ENCODE measurements at places on chromosomes 7 and 10. TPM values are rescaled to one million over a fixed set of nuclear protein-coding genes. Genes with fewer than 3 reads are reported as not detected.
A peak's percentile ranks its signal among the peaks of the same experiment; 100 is the strongest.

Gene NODAL
- total RNA-seq = not detected

DNA sequence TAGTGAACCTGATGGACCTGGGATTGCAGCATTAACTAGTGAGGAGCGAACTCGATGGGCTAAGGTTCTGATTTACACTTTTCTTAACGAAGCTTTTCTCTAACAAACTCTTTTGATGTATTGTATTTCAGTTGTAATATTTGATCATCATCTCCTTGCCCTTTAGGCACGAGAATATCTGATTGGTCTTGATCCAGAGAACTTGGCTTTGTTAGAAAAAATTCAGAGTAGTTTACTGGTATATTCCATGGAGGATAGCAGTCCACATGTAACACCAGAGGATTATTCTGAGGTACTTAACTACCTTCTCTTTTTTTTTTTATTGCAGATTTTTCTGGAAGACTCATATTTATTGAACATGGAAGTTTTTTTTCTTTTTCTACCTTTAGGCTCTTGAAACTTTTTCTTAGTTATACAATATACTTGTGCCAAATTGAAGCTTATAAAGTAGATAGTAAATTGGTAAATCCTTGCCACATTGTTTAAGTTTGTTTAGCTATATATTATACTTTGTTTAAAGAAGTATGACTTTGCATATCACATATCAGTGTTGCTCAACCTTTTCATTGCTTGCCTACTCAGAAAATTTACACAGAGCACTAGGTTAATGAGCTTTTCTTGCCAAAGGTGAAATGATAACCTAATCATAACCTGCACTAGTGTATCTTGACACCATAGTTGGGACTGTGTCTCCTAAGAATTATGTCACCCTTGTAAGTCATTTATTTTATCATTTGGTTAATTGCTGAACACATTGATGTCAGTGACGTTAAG lies 30.4 kb downstream of the CROT start:
- peaks cover 3% of the 10 kb centered on the region for H3K4me1 ChIP-seq
- H3K27ac ChIP-seq = no peak overlapping the region
- peaks cover 5% of the 10 kb centered on the region for H3K36me3 ChIP-seq
- no peaks in the 10 kb centered on the region for H3K27me3 ChIP-seq
- no peak for DNase-seq
- no peak overlapping the region for H3K4me3 ChIP-seq

Gene SPDYE11
- total RNA-seq = not detected

DNA sequence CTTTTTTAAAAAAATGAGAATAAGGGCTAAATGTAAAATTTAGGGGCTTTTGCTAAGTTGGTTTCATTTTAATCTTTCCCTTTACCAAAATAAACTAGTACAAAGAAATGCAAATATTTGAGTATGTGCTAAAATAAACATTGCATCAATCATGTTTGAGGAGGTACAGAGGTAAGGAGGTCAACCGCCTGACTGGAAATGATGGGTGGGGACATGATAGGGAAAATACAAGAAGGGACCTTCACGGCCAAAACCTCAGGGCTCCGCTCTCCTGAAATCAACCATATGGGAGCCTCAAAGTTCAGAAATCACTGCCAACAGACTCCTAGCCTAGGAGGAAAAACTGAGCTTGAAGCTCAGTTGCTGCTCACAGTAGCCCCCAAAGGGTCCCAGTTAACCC lies 207.6 kb downstream of the AHR start:
- H3K36me3 ChIP-seq = no peaks in the 10 kb centered on the region
- no peak overlapping the region for H3K27ac ChIP-seq
- no peak overlapping the region for H3K4me3 ChIP-seq
- H3K4me1 ChIP-seq = no peaks in the 10 kb centered on the region
- no peaks in the 10 kb centered on the region for H3K27me3 ChIP-seq

Gene PRF1
- total RNA-seq = 46.9 TPM

Gene LLCFC1
- not detected for total RNA-seq

Gene KIF5B
- total RNA-seq = 72.9 TPM

DNA sequence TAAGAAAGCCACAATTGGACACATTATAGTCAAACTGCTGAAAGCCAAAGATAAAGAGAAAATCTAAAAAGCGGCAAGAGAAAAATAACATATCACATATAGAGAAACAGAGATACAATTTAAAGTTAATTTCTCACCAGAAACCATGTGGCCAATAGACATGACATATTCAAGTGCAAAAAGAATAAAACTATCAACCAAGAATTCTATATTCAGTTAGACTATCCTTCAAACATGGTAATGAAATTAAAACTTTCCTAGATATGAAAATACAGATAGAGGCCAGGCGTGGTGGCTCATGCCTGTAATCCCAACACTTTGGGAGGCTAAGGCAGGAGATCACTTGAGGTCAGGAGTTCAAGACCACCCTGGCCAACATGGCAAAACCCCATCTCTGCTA lies 129.1 kb upstream of the RNF32 start:
- no peaks in the 10 kb centered on the region for H3K4me1 ChIP-seq
- H3K36me3 ChIP-seq = peaks cover 4% of the 10 kb centered on the region
- H3K4me3 ChIP-seq = no peak overlapping the region
- no peak overlapping the region for H3K27ac ChIP-seq
- H3K27me3 ChIP-seq = peaks cover 17% of the 10 kb centered on the region
- no peak for DNase-seq

DNA sequence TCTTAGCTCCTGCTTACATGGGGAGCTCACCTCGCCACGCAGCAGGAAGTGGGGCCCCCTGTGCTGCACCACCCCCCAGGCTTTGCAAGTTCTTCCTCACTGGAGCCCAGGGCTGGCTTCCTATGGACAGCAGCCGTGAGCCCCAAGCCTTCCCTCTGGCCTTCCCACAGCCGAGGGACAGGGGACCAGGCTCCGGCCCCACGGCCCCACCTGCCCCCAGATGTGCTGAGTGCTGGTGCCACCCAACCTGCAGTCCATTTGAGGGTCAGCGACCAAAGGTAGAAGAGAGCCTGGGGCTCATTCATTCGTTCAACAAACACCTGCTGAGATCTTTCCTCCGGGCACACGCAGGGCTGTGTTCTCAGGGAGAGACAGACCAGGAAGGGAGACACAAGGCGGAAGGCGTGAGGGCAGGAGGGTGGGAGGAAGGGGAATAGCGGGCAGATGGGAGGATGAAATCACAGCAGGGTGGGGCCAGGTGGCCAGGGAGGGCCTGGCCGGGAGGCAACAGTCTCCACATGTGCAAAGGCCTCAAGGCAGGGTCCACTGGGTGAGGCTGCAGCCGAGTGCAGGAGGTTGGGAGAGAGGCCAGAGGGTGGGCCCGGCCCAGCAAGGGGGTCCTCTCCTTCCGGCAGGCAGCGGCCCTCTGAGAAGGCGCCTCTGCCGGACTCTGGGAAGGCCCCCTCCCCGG lies 100.1 kb downstream of the FOXL3 start:
- no peaks in the 10 kb centered on the region for H3K36me3 ChIP-seq
- no peak overlapping the region for H3K4me3 ChIP-seq
- no peak for DNase-seq
- H3K27me3 ChIP-seq = no peaks in the 10 kb centered on the region

- H3K27me3 ChIP-seq = peaks cover 3% of the 10 kb centered on the region
- H3K36me3 ChIP-seq = no peaks in the 10 kb centered on the region
- H3K4me3 ChIP-seq = no peak overlapping the region
Observed at GRCh38 chr7:81234896-81235295, 316.0 kb upstream of the SEMA3C start.

GRCh38 chr10:70551466-70551865 lies 51.1 kb downstream of the PRF1 start:
- H3K4me3 ChIP-seq = no peak overlapping the region
- H3K36me3 ChIP-seq = no peaks in the 10 kb centered on the region
- no peak for DNase-seq
- H3K27ac ChIP-seq = no peak overlapping the region
- H3K27me3 ChIP-seq = no peaks in the 10 kb centered on the region
- no peaks in the 10 kb centered on the region for H3K4me1 ChIP-seq

GRCh38 chr10:103638948-103639347 lies 145.4 kb downstream of the NEURL1 start:
- H3K4me3 ChIP-seq = no peak overlapping the region
- no peaks in the 10 kb centered on the region for H3K36me3 ChIP-seq
- no peaks in the 10 kb centered on the region for H3K27me3 ChIP-seq
- H3K4me1 ChIP-seq = peaks cover 5% of the 10 kb centered on the region

Gene KDM7A
- 7.9 TPM for total RNA-seq

DNA sequence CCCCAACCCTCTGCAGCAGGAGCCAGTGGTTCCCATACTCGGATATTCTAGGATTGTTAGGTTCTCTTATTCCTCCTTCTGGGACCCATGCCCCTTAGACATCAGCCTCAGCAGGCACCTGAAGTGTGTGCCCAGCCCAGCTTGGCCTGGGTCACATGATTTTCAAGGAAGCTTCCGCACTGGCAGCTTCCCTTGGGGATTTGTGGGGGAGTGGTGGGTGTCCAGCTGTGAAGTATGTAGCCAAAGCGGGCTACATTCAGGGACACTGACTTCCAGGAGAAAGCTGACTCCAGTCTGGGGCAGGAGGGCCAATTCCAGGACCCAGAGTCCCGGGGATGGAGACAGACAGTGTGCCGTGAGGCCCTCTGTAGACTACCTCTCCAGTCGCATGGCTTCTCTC lies 1.3 kb downstream of the LDB1 start:
- peak; percentile 30 for DNase-seq
- H3K36me3 ChIP-seq = peaks cover 5% of the 10 kb centered on the region
- H3K4me1 ChIP-seq = peaks cover 49% of the 10 kb centered on the region
- H3K27ac ChIP-seq = peak overlapping the region; percentile 96

- DNase-seq = no peak
- peaks cover 41% of the 10 kb centered on the region for H3K4me1 ChIP-seq
- no peaks in the 10 kb centered on the region for H3K27me3 ChIP-seq
- H3K27ac ChIP-seq = no peak overlapping the region
- no peak overlapping the region for H3K4me3 ChIP-seq
Observed at GRCh38 chr7:367351-367901, 77.5 kb downstream of the FOXL3 start.

GRCh38 chr10:110733218-110733952 lies 89.2 kb downstream of the RBM20 start:
- no peaks in the 10 kb centered on the region for H3K4me1 ChIP-seq
- DNase-seq = no peak
- peaks cover 20% of the 10 kb centered on the region for H3K27me3 ChIP-seq
- no peak overlapping the region for H3K27ac ChIP-seq

DNA sequence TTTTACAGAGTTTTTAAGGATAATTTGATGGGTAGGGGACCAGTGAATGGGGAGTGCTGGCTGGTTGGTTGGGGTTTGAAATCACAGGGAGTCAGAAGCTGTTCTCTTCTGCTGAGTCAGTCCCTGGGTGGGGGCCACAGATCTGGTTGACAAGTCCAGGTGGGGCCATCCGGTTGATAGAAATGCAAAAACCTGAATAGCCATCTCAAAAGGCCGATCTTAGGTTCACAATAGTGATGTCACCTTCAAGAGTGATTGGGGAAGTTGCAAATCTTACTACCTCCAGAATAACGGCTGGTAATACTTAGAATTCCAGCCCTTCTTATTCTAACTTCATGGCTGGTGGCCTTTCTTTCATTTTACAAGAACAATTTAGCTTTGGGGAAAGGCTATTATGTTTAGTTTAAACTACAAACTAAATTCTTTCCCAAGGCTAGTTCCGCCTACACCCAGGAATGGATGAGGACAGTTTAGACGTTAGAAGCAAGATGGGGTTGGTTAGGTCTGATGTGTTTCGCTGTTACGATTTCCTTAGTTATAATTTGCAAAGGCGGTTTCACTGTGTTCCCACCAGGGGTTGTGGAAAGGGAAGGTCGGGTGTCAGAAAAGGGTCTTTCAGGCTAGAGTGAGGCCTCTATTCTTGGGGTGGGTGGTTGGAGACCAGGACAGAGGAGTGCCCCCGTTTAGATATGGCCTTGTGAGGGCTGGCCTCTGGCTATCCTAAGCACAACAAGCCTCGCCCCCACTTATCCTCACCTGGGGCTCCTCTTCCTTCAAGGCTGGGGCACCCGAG lies 27.4 kb downstream of the IFT22 start:
- peaks cover 6% of the 10 kb centered on the region for H3K4me1 ChIP-seq
- H3K36me3 ChIP-seq = no peaks in the 10 kb centered on the region
- peaks cover 61% of the 10 kb centered on the region for H3K27me3 ChIP-seq
- DNase-seq = no peak

DNA sequence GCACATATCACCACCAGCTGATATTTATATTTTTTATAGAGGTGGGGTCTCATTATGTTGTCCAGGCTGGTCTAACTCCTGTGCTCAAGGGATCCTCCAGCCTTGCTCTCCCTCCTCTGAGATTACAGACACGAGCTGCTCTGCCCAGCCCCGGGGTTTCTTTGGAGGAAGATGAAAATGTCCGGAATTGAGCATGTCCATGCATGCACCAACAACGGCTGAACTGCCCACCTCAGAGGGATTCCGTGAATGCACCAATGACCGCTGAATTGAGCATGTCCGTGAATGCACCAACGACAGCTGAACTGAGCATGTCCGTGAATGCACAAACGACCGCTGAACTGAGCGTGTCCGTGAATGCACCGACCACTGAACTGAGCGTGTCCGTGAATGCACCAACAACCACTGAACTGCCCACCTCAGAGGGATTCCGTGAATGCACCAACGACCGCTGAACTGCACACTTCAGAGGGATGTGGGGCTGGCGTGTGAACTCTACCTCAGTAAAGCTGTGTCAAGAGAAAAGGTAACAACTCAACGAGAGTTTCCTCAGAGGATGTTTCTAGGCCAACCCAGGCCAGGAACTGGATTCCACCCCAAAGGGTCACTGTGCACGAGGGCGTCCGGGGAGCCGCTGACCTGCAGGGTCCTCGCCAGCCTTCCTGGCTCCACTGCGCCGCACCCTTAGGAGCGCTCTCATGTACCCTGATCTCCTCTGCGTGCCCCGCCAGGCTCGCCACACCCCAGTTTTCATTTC lies 34.9 kb upstream of the INPP5A start:
- no peak for DNase-seq
- no peaks in the 10 kb centered on the region for H3K36me3 ChIP-seq
- no peak overlapping the region for H3K4me3 ChIP-seq
- H3K27me3 ChIP-seq = peaks cover 4% of the 10 kb centered on the region
- no peak overlapping the region for H3K27ac ChIP-seq

- peaks cover 21% of the 10 kb centered on the region for H3K4me1 ChIP-seq
- H3K27ac ChIP-seq = no peak overlapping the region
- peak overlapping the region; percentile 42 for H3K4me3 ChIP-seq
- no peaks in the 10 kb centered on the region for H3K27me3 ChIP-seq
Observed at GRCh38 chr7:148964483-148965267, 63.6 kb downstream of the PDIA4 start.

- H3K27ac ChIP-seq = no peak overlapping the region
- peaks cover 14% of the 10 kb centered on the region for H3K27me3 ChIP-seq
- no peak for DNase-seq
- no peaks in the 10 kb centered on the region for H3K36me3 ChIP-seq
Observed at GRCh38 chr7:72409638-72410015, 2.5 kb downstream of the CALN1 start.

Gene CALML5
- total RNA-seq = not detected

Gene HTR5A
- not detected for total RNA-seq

Gene EIF3B
- 319 TPM for total RNA-seq

- no peaks in the 10 kb centered on the region for H3K36me3 ChIP-seq
- no peak for DNase-seq
- no peaks in the 10 kb centered on the region for H3K27me3 ChIP-seq
- H3K4me1 ChIP-seq = no peaks in the 10 kb centered on the region
- H3K4me3 ChIP-seq = no peak overlapping the region
- no peak overlapping the region for H3K27ac ChIP-seq
Observed at GRCh38 chr7:95102662-95103061, 195.3 kb downstream of the PPP1R9A start.

Gene ZNF33B
- 10.3 TPM for total RNA-seq
